ENCODE measurements at places on chromosomes 5 and 9. TPM values are rescaled to one million over a fixed set of nuclear protein-coding genes. Genes with fewer than 3 reads are reported as not detected.

- peak; percentile 66 for DNase-seq
Observed at GRCh38 chr9:677461-678097, 163.9 kb upstream of the DMRT1 start.

The TEX48 gene
- total RNA-seq, result not detected

The ZBED3 gene
- 0.64 TPM for total RNA-seq

DNA sequence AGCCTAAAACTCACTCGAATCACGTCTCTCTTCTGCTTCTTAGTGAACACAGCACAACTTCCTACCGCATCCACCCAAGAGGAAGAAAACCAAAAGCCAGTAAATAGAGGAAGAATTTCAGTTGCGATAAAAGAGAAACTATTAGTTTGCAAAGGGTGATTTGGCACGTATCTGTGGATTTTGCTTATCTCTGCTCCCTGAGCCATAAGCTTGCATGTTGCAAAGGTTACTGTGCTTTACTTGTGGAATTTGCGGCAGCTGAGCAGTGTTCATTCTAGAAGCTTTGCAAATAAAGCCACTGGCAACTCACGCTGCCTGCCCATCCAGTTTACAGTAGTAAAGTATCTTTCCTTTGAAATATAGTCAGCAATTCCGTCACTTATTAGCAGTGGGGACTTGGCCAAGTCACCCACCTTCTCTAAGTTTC, 149.0 kb upstream of the PCA3 start:
- DNase-seq, result no peak

GRCh38 chr5:21164425-21164824, 1176.4 kb upstream of the CDH18 start:
- DNase-seq, result no peak

The ENC1 gene
- 38.8 TPM for total RNA-seq

All from M059J (cell line).